Fibroblast of skin of scalp (primary cell): ENCODE measurements at places on chromosomes 16 and 17.
A peak's percentile ranks its signal among the peaks of the same experiment; 100 is the strongest.

DNA sequence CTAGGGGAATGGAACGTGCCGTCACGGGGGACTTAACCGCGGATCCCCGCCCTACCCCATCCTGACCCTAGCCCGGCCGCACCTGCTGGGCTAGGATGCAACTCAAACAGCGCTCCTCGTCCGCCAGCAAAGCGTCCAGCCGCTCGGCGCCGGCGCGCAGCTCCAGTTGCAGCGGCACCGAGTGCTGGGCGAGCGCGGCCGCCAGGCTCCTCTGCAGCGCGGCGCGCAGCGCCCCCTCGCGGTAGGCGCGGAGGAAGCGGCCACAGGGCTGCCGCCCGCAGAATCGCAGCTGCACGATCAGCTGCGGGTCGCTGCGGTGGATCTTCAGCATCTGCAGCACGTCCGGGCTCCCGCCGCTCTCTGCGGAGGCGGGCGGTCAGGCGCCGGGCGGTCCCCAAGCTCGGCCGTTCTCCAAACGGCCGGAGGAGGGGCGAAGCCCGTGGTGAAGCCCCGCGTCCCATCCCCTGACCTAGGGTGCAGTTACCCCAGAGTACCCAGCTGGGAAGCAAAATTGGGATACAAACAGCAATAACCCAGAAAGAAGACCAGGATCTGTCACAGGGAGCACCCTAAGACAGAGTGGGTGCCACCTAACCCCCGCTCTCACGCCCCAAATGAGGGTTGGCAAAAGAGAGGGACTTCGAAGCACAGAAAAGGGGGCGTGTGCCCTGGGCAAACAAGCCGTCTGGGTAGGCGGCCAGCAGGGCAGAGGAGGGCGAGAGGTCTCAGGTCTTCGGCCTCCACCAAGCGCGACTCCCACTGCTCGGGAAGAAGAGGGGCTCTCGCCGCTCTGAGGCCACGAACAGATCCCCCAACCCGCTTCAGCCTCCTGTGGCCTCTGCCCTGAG, 4.2 kb downstream of the TRADD start:
- peak; percentile 65 for DNase-seq

DNA sequence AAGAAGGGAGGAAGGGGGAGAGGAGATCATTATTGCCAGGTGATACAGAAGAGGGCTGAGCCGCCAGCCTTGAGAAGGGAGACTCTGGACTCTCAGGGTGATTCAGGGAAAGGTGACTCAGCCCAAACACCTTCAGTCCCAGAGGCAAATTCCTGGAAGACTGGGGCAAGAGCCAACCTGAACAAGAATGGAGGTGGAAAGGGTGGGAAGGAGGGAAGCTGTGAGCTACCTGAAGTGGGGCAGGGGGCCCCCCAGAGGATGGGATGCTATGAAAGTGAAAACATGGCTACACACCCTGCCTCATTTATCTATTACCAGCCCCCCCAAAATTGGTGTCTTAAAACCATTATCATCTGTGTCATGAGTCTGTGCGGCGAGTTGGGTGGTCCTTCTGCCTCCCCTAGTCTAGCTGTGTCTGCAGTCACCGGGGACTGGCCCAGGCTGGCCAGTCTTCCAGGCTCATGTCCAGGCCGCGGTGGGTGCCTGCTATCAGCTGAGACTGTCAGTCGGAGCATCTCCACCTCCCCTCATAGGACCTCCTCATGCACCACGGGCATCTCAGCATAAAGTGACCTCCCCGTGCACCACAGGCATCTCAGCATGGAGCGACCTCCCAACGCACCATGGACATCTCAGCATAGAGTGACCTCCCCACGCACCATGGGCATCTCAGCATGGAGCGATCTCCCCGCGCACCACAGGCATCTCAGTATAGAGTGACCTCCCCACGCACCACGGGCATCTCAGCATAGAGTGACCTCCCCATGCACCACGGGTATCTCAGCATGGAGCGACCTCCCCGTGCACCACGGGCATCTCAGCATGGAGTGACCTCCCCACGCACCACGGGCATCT, 3.2 kb upstream of the SLC47A2 start:
- no peak for DNase-seq

DNA sequence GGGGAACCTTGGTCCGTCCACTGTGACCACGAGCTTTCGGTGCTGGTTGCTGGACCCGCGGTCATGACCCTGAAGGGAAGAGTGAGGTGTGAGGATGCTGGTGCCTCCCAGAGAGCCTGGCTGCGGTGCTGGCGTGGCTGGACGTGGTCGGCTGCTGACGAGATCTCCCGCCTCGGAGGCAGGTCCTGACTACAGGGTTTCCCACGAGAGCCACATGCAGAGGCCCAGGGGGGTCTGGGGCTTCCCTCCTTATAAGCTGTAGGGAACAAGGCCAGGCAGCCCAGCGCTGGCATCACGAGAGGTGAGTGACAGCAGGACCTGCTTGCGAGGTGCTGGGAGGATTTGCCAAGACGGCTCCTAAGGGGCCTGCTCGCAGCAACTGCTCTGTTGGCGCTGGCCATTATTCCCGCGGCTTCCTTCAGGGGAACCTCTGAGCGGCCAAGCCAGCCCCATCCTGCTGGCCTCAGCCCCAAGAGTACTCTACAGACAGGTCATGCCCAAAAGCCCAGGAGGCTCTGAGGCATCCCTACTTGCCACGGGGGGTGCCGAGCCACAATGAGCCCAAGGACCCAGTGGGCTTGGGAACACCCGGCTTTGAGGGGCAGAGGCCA, 134.8 kb downstream of the FOXL1 start:
- DNase-seq, result no peak

- DNase-seq, result no peak
Observed at GRCh38 chr17:75241996-75242460, 19.4 kb downstream of the GGA3 start.

GRCh38 chr16:89322321-89323119, 105.0 kb downstream of the ZNF778 start:
- peak; percentile 79 for DNase-seq

DNA sequence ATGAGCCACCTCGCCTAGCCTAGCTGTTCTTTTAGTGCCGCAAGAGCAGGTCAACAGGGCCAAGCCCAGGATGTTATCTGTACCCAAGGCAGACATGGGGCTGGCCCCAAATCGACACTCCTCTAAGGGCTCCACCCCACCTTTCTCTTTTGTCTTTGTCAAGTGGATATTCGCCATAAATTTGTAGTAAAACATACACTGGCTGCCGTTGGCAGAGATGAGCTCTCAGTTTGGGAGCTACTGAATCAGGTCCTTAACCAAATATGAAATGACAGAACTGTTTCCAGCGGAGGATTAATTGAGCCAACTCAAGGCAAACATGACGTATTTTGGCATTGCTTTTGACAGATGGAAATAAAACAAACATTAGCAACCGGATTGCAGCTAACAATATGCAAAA, 556.9 kb upstream of the CDH5 start:
- no peak for DNase-seq

DNA sequence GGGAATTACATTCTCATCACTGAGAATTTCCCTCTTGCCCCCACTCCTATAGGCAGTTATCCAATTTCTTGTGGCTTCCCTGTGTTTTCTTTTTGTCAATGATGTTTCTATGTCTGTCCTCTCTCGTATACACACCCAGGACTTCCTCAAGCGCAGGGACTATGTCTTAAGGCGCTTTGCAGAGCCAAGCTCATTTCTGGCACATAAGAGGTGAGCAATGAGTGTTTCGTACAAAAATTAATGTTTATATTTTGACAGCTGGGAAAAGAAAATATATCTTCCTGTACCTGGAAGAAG, 947 bp downstream of the DDX42 start:
- peak; percentile 4 for DNase-seq

DNA sequence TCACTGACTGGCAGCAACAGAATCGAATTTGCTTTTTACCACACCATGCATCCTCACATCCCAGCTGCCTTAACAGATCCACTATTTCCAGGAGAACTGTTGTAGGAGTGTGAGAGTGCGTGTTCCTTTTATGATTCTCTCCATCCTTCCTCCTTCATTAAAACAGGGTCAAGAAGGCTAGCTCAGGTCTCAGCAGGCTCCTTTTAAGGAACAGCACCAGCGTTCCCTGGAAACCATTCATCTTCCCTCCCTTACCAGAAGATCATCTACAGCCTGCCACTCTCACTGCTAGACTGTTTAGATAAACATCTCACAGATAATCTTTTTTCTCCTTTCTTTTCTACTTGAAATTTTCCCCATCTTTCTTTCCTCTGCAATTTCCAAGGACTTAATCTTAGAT, 1531.9 kb upstream of the CDH8 start:
- no peak for DNase-seq

- DNase-seq, result no peak
Observed at GRCh38 chr17:35041390-35041789, 22.1 kb downstream of the RFFL start.

- no peak for DNase-seq
Observed at GRCh38 chr17:28364665-28365363, at the start of gene SEBOX. Gene SEBOX (minus strand): TSS chr17:28365199. CDS start chr17:28365151, 48 bp downstream.

GRCh38 chr17:72093707-72094106, 27.1 kb upstream of the SOX9 start:
- DNase-seq, result no peak

DNA sequence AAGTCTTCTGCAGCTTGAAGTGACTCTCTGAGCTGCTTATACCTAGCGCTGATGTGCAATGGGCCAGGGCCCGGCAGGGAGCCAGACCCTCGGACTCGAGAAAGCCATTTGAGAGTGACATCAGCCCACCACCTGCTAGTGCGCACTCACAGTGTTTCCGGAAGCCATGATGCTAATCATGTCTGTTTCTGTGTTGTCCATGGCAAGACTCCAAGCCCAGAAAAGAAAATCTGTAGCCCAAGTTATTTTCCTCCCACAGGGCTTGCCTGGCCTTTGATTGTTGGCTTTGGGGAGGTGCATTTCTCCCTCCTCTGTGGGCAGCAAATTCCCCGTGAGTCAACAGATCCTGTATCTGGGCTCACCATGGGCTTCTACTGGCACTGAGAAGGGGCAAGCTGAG, 1.8 kb upstream of the CDRT4 start:
- DNase-seq, result peak; percentile 77

DNA sequence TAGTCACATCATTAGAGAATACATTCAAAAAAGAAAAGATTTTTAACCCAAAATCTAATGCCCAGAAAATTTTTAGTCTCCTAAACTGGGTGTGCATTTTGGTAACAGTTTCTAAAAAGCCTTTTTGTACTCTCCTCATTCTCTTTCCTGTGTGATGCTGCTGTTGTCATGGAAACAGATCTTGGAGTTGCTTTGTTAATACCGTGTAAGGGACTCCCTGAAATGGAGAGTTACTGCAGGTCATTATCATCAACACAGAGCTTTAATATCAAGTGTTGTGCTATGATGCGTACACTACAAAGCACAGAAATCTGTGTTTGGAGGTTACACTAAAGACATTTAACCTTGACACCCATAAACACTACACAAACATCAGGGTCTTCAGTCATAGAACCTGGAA, 216.3 kb downstream of the PRKCA start:
- DNase-seq, result no peak

GRCh38 chr17:76659928-76660655, 16.5 kb upstream of the ST6GALNAC1 start:
- no peak for DNase-seq

DNA sequence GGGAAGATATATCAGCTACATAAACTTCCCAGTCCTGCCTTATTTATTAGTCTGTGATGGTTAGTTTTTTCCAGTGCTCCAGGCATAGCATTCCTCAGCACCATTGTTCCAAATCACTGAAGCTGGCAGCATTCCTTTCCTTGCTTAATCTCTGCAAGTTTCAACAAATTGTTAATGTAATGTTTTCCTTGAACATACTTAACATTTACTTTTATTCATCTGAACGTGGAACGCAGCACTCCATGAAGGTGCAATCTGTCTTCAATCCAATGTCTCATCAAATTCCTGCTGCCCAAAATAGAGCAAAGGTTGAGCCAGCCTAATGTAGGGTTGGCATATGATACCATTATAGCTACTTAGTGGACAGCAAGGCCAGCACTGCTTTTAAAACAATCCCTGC, 441.1 kb upstream of the RBFOX1 start:
- no peak for DNase-seq

GRCh38 chr17:7959503-7960253, 27.7 kb downstream of the CNTROB start:
- DNase-seq, result no peak

DNA sequence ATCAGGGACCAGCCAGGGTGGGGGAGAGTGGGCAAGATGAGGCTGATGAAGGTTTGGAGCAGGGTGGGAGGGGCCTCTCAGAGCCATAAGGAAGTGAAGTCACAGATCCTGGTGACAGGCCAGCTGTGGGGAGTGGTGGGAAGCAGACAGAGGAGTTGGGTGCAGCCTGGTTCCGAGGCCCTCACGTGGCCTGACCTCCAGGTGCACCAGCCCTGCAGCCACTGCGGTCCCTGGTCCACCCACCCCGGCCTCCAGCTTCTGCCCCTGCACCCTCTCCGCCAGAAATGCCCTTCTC, 3.9 kb upstream of the ZFPM1 start:
- DNase-seq, result no peak

GRCh38 chr17:79219208-79219935, 144.7 kb downstream of the ENGASE start:
- DNase-seq, result no peak

DNA sequence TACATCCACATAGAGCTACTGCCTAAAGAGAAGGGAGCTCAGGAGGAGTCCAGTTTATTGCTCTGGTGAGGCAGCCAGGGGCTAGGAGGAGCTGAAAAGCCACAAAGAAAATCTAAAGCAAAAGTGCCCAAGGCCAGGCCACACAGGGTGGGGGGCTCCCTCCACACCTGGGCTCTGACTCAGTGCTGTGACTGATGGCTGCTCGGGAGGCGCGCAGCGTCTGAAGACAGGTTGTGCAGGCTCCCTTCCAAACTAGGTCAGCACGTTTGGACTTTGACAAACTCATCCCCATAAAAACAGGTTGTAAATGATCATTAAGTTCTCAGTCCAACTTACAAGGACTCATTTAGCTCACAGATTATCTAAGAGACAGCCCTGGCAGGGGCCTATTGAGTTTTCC, 22.2 kb upstream of the LCMT1 start:
- DNase-seq, result no peak

GRCh38 chr17:63278728-63279442, 167.2 kb downstream of the CYB561 start:
- DNase-seq, result no peak

DNA sequence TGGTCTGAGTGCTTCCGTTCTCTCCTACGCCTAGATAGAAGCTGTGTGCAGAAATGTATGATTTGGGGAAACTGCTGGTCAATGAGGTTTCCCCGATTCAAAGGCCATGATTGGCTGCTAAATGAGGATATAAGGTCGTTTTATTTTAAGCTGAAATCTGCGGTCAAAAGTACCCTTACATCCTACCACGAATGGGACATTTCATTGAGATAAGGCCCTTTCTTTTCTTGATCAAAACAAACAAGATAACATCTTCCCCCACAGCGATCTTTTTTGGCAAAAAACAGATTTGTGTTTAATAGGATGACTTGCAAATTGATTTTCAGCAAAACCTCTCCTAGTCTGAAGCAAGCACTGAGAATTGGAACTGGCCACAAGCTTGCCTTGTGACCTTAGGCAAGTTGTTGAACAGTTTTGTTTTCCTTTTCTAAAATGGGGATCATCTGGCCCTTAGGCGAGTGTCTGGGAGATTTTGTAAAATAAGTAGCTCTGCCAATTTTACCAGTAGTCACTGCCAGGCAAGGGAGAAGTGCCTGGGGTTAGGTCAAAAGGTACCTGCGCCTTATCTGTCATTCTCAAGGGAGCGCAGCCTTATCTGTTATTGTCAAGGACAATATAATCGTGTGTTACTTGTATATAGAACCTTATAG, 635 bp downstream of the SCPEP1 start:
- DNase-seq, result no peak

GRCh38 chr17:32604966-32605365, 118.2 kb downstream of the CDK5R1 start:
- DNase-seq, result no peak
